ENCODE measurements at places on chromosomes 11 and 22.

GRCh38 chr11:115364896-115365295 lies 139.3 kb downstream of the CADM1 start:
- no peak for DNase-seq

GRCh38 chr11:66689661-66690590 lies 12.2 kb upstream of the RBM4B start:
- DNase-seq = no peak

GRCh38 chr11:20053572-20053971 lies 106.7 kb downstream of the DBX1 start:
- DNase-seq = no peak

GRCh38 chr11:128725630-128726319 lies 31.9 kb downstream of the FLI1 start:
- no peak for DNase-seq

- no peak for DNase-seq
These were observed 1.8 kb upstream of the PGA3 start for GRCh38 chr11:61201476-61201875.

GRCh38 chr11:4636962-4637661 lies at the start of gene OR51D1:
OR51D1 (plus strand) TSS chr11:4637477; CDS start chr11:4639791, 2,314 bp downstream.
- peak; percentile 82 for DNase-seq

- DNase-seq = no peak
These were observed 265.3 kb downstream of the OPCML start for GRCh38 chr11:133266986-133267385.

DNA sequence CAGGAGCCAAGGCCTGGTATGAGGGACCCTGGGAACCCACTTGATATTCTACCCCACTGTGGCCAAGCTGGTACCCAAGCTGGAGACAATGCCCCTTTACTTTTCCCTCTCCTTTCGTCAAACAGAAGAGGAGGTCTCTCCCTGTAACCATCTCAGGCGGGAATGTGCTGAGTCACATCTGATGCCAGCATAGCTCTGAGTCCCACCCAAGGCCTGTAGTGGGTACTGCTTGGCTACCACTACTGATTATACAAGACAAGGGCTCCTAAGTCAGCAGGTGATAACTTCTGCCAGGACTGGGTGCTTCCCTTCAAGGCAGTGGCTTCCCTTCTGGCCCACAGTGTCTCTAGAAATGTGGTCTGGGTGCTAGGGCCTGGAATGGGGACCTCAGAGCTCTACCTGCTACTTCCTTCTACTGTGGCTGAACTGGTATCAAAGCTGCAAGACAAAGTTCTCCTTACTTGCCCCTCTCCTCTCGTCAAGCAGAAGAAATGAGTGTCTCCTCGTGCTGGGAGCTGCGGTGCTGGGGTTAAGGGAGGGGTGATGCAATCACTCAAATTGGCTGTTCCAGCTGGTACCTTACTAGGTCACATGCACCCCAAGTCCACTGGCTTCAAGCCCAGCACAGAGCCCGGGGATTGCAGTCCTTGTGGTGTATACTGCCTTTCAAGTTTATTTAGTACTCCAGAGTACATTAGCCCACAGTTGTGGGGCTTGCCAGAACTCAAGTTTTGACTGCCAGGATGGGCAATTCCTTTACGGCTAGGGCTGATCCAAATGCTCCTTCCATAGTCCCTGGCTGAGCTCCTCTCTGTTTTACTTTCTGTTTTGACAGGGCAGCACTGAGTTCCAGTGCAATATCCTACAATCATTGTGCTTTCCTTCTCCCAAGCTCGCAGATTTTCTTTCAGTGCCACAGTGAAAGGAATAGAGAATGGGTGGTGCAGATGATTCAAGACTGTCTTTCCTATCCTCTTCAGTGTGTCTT lies 419.7 kb upstream of the CNTN5 start:
- no peak for DNase-seq

DNA sequence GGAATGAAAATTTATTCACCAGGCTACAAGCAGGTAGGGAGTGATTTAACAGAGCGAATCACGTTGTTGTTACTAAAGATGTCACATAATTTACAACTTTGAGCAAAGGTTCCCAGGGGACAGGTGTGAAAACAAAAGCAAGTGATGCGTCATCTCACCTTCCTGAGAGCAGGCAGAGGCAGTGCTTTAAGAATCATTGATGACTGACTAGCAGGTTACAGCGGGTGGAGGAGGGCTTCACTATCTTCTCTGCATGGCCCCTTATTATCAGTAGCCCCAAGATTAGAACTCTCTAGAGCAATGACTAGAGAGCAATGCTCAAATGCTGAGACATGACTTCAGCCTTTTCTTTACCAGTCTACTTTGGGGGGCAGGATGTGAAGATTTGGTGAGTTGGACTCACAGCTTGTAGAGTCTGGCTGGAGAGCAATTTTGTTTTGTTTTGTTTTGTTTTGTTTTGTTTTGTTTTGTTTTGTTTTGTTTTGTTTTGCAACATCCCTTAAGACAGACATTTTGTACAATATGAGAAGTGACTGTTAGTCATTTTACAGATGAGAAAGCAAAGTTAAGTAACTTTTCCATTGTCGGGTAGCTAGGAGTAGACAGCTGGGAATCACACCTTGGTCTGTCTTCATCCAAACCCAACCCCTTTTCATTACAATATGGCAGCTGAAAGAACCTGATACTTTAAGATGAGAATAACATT lies 84.8 kb downstream of the SLC1A2 start:
- no peak for DNase-seq

- peak; percentile 79 for DNase-seq
These were observed 63.6 kb upstream of the EP300 start for GRCh38 chr22:41028841-41029240.

DNA sequence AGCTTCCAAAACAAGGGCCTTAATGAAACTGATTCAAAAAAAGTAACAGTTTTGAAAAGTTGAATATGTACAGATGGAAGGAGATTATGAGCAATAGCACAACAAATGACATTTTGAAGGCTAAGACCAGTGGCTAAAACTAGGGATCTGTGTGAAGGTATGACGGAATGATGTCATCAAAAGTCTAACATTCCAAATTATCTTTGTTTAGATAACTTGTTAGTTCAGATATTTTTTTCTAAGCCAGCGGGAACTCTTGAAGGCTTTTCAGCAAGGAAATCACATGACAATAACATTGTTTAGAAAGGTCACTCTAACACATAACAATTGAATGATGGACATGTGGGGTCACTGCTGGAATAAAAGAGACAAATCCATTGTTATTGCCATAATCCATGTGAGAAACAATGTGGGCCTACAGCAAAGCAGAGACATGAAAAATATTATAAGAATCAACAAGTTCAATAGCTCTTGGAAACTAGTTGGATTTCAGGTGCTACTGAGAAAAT lies 260.5 kb downstream of the CASP12 start:
- DNase-seq = no peak

DNA sequence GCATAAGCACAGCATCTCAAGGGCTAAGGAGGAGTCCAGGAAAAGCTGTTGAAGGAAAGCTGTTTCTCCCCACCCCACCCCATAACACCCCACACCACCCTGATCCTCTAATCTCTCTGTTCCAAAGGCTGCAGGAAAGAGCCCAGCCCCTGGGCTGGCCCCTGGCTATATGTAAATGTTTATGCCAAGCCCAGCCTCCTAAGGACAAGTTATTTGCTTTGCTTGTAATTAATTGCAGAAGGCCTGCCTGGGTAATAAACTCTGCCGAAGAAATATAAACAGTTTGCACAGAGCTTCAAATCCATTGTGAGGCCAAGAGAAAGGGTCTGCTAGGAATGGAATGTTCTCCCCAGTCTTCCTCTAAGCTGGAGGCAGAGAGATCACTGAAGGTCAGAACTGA lies 21.2 kb downstream of the ARRB1 start:
- no peak for DNase-seq

- DNase-seq = no peak
These were observed 194.6 kb downstream of the INSC start for GRCh38 chr11:15309296-15309695.

DNA sequence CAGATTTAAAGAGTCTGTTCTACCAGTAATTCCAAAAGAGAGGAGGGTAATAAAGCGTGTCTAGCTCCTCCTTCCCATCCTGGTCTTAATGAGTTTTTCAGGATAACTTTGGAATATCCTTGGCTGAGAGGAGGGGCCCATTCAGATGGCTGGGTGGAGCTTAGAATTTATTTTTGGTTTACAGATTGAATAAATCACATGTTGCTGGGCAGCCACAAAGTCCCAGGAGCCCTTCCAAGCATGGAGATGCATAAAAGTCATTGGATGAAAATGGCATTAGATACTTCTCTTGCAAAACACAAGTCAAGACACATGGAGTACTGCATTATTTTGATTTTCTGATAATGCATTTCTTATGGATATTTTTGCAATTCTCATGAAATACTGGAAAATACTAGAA lies 139.0 kb downstream of the TRPC6 start:
- DNase-seq = no peak

- peak; percentile 83 for DNase-seq
These were observed 10.5 kb upstream of the MCHR1 start for GRCh38 chr22:40668611-40669411.

- no peak for DNase-seq
These were observed 69.3 kb downstream of the SHANK2 start for GRCh38 chr11:71182791-71183677.

GRCh38 chr11:95507794-95508193 lies 276.8 kb upstream of the SESN3 start:
- no peak for DNase-seq

GRCh38 chr11:84642500-84642899 lies 984.6 kb downstream of the DLG2 start:
- no peak for DNase-seq

DNA sequence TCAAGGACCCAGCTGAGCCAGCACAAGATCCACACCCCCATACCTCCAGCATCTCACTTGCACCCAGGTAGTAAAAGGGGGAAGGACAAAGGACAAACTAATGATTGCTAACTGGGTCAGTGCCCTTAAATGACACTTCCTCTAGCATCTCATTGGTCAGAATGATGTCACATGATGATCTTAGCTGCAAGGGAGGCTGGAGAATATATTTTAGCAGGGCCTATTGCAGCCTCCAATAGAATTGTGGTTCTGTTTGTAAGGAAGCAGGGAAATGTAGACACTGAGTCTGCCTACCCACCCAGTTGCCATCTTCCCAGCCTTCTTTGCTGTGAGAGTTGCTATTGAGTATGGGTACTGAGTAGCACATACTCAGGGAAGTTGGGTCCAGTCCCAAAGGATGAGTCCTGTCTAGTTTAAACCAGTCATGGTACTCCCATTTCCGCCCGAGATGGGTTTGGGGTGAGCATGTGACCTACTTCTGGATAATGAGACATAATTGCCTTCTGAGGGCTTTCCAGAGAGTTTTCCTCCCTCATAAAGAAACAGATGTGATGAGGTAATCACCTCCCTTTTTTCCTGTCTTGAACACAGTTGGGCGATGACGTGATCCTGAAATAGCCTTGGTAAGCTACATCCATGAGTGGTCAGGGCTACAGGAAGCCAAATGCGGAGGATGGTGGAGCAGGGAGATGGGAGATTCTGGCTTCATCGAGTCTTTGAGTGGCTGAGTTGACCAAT lies 5.5 kb upstream of the DNAL4 start:
- DNase-seq = no peak

- DNase-seq = no peak
These were observed 1.8 kb upstream of the NFAM1 start for GRCh38 chr22:42433754-42434682.

GRCh38 chr11:126076641-126077040 lies 14.0 kb upstream of the CDON start:
- no peak for DNase-seq

Data from urothelium cell line (cell line).